ENCODE measurements at places on chromosomes 4 and X. TPM values are rescaled to one million over a fixed set of nuclear protein-coding genes. Genes with fewer than 3 reads are reported as not detected.

GRCh38 chr4:102642631-102643298 is 118.0 kb downstream of the MANBA start:
- DNase-seq, result peak; percentile 88

- DNase-seq, result peak; percentile 15
Measured at GRCh38 chrX:18964901-18965300, 19.0 kb downstream of the PHKA2 start.

GRCh38 chrX:81195259-81195658 is 6.5 kb downstream of the HMGN5 start:
- peak; percentile 17 for DNase-seq

DNA sequence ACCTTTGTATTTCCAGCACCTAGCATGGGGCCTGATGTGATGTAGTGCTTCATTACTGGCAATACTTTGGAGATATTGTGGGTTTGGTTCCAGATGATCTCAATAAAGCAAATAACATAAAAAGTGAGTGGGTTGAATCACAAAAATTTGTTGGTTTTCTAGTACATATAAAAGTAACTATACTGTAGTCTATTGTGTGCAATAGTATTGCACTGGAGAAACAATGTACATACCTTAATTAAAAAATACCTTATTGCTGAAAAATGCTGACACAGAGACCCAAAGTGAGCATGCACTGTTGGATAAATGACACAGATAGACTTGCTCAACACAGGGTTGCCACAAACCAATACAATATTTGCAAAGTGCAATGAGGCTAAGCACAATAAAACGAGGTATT is 17.7 kb upstream of the MGST2 start:
- DNase-seq, result no peak

Gene CTAG1A
- total RNA-seq, result not detected

Gene MTNR1A
- total RNA-seq, result not detected

Gene UGT2B10
- total RNA-seq, result not detected

DNA sequence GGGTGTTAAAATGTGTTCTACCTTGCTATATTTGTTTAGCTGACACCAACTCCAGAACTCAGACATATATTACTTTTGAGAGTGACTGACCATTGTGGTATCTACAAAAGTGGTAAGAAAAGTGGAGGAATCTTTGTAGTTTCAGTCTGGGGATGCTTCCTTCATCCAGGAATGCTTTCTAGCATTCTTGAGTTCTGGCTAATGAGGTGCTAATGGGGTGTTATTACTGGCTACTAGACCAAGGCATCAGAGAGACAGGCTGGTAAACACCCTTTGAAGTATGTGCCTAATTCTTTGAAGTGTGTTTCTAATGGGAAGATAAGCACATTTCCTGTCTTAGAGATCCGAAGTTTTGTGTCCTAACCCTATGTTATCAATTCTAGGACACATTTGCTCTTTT is 310.4 kb downstream of the SPRY1 start:
- DNase-seq, result no peak

GRCh38 chr4:147813109-147813773 is 81.4 kb downstream of the ARHGAP10 start:
- no peak for DNase-seq

DNA sequence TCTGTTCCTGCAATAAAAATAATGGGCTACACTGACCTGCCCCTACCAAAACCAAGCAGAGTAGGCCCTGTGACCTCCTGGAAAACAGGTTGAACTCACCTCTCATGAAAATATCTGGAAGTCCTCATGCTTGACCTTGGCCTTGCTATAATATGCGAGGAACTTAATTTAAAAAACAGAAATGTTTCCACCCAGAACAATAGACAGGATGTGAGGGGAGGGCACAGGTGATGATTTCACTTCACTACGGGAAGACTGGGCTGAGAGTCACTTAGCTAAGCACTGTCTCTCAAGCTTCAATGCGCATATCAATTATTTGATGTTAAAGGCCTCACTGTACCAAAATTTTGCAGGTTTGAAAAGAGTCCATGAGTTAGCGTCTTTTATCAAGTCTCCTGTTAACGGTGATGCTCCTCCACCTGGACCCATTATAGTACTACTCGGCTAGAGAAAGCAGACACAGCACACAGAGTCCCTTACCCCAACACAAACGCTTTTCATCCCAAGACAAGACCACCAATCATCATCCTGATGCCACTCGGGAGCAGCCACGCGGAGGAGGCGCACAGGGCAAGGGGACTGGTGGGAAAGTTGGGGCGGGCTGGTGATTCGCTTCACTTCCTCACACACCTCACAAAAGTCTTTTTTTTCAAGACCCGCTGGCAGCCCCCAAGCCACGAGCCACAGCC is 25.9 kb downstream of the ZNF721 start:
- peak; percentile 11 for DNase-seq

Gene MUC7
- not detected for total RNA-seq

DNA sequence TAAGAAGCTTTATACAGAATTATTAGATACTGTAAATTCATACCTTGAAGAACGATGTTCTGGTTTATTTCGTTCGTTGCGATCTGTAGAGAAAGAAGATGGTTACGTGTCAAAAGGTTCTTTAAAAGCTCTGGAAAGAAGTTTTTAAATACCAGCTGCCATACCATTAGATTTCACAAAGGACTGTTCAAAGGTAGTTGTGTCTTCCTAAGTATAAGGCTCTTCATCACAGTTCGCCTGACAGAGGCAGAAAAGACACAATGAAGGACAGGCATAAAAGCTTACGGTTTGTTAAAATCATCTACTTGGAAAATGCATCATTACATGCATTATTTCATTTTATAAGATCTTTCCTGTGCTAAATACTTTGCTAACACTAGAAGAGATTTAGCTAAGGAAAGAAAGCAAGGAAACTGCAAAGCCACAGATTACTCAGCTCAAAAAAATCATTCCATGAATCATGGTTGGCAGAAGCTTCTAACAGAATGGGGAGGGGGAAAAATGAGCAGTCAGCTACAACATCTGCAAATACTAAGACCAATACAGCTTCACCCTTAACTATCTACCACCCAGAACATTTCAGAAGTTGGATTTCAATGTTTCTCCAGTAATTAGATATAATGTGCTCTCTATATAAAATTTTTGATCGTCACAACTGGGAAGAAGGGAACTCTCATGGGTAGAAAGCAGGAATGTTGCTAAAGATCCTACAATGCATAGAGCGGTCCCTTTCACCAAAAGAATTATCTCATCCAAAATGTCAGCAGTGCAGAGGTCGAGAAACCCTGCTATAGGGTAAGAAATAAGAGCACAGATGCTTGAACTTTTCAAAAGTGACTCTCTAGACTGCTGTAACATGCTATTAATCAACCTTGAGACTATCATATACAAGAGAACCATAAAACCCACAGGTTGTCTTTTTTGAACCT is 50.7 kb upstream of the PRSS48 start:
- DNase-seq, result peak; percentile 90

DNA sequence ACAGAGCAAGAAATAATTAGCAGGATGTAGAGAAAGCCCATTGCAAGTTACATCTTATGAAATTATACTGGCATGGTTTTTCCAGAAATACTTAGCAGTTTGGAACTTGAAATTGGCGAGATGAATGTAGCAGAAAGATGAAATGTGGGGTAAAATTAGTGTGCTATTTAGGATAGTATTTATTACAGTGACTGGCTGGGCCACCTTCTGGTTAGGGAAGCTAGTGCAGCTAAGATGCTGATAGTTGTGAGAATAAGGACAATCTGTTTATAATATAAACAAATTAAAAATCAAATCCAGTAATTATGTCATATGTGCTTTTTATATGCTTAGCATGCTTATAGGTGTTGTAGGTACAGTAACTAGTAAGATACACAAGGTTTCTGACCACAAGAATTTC is 74.8 kb downstream of the IL15 start:
- peak; percentile 69 for DNase-seq

Gene PABPC4L
- total RNA-seq, result 2.2 TPM

Gene CC2D2A
- 52.9 TPM for total RNA-seq

DNA sequence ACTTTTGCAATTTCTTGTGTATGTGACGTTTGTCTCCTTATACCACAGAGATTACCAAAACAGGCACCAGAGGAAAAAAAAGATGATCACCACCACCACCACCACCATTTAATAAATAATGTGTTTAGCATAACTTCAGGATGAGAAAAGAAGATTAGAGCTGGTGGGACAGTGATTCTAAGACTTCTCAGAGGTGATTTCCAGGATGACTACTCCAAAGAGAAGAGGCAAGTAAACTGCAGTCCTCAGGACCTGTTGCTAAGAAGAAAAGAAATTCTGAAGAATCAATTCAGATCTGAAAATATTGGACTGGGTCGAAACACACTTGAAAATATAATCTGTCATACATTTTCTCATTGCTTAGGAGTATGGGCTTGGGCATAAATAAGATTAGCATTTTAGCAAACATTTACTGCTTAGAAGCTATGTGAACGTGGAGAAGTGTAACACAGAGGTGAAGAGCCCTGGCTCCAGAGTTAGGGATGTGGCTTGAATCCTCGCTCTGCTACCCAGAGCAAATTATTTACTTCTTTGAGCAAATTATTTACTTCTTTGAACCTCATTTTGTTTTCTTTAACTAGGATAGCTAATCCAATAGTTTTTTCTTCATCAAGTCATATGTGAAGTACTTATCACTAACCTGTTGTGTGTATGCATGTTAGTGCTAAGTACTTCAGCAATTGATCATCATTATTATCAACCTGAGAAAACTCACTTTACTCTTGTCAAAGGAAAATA is 10.5 kb upstream of the YTHDC1 start:
- no peak for DNase-seq

DNA sequence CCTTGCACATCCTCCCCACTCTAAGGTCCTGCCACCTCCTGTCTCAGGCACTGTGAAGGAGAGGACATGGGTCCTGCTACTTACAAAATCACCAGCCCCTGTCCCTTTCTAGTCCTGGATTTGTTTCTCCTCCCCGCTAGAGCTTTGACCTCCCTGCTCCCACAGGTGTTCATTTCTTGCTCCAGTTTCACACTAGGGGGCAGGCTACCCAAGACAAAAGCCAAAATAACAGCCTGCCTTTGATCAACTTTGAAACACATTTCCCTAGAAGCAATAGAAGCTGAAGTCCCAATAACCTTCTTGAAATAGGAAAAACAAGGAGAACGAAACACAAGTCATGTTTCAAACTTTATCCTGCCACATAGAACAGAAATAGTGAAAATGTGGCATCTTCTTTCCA is 164.4 kb downstream of the QDPR start:
- peak; percentile 65 for DNase-seq

DNA sequence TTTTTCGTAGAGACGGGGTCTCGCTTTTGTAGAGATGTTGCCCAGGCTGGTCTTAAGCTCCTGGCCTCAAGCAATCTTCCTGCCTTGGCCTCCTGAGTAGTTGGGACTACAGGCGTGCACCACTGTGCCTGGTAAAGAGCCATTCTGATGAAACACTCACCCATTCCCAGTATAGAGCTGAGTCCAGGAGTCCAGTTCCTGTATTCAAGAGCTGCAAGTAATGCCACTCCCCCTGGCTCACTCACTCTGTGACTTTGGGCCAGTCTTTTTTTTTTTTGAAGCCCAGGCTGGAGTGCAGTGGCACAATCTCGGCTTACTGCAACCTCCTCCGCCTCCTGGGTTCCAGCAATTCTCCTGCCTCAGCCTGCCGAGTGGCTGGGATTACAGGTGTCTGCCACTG is 3.5 kb downstream of the CCDC22 start:
- no peak for DNase-seq

Gene HPGD
- 2.7 TPM for total RNA-seq

DNA sequence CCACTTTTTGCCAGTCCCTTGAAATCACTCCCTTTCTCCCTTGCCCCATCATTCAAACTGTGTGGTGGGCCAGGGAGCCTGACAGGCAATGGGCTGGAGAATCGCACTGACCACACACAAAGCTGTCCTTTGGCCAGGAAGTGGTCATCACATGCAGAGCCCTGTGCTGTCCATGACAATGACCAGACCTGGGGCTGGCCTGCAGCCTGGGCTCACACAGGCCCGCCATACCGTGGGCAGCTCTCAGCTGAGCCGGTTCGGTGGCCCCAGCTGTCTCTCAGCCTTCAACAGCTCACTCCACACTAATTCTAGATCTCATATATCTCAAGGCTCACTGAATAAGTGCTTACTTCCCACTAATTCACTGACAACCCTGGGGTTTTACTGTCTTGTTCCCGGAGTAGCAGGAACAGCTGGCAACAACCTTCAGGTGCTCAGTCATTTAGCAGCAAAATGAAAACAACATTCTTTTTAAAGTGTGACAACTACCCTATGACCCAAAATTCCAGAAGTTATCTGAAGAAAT is 48.0 kb downstream of the USP46 start:
- no peak for DNase-seq

- no peak for DNase-seq
Measured at GRCh38 chr4:77093401-77093800, 17.6 kb upstream of the CCNI start.

DNA sequence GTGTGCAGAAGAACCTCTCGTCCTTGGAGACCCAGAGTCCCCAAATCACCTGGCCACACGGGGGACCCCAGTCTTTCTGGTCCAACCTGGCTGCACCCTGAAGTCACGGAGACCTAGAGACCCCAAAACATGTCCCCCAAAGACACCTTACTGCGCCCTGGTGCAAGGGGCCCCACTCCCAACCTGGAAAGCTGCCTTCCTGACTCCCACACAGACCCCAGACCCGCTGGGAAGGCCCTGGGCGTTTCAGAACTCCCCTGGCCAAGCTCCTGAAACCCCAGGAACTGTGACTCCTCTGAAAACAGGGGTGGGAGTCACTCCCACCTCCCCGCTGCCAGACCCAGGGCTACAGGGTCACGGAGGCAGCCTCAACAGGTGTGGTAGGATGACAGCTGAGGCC is 12.7 kb upstream of the SHOX start:
- no peak for DNase-seq

- DNase-seq, result no peak
Measured at GRCh38 chrX:15645266-15645665, 19.3 kb downstream of the CLTRN start.

Gene CLTRN
- total RNA-seq, result not detected

DNA sequence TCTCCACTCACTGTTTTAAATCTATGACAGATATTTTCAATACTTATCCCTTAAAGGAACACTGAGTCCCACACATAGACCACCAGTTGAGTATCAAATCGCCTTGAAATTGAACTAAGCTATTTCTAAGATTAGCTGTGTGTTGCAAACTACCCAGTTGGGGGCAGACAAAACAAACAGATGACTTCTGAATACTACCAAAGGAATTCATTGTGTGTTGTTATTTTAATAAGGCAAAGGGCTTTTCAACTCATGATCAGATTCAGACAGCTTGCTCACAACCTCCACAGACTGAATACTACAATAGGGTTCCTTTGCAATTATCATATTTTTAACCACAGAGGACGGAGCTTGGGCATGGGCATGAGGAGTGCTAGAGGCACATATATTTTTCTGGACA is 283.0 kb upstream of the GPC4 start:
- DNase-seq, result peak; percentile 2

DNA sequence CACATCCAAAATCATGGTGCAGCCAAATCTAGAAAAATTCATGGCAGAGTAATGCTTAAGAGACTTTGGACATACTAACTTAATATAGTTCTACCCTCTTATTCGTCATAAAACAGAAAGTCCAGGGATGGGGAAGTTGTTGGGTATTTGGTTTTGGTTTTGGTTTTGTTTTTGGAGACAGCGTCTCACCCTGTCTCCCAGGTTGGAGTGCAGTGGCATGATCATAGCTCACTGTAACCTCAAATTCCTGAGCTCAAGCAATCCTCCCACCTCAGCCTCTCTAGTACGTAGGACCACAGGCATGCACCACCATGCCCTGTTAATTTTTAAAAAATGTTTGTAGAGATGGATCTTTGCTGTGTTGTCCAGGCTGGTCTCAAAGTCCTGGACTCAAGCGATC is 271.8 kb upstream of the TENM3 start:
- DNase-seq, result no peak

- no peak for DNase-seq
Measured at GRCh38 chr4:38242822-38243387, 282.7 kb downstream of the PTTG2 start.
